NCI-H446 (cell line): ENCODE measurements at places on chromosomes 11 and 22.

- no peak for DNase-seq
These were observed 7.7 kb downstream of the SLC37A2 start for GRCh38 chr11:125070699-125071254.

DNA sequence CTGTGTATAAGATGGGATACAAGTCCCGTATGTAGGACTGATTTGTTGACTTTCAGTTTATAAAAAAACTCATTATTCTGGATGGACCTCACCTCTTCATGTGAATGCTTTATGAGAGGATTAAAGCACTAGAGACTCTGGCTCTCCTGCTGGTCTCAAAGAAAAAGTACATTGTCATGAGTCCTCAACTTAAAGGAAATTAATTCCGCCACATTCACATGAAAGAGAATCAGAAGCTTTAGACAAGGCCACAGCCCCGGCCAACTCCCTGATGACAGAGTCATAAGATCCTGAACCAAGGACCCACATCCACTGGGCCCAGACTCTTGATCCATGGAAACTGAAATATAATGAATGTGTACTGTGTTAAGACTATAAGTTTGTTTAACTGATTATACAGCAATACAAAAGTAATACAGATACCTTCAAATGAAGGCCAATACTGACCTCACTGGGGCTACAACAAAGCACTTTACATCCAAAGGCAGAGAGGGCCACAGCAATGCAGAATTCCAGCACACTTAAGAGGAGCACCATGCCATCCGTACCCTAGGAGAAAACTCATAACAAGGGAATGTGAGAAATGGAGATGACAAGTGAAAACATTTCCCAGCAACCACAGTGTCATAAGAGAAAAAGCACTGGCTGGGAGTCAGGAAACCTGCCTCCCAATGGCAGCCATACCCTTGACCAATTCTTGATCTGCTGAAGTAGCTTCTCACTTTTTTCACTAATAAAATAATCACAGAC is 25.4 kb upstream of the MS4A6A start:
- DNase-seq = no peak

GRCh38 chr11:28228196-28228895 is 120.2 kb downstream of the METTL15 start:
- DNase-seq = no peak

- DNase-seq = no peak
These were observed at the start of gene TEX54 for GRCh38 chr11:62832336-62833234. TEX54 (minus strand) TSS chr11:62832841.

DNA sequence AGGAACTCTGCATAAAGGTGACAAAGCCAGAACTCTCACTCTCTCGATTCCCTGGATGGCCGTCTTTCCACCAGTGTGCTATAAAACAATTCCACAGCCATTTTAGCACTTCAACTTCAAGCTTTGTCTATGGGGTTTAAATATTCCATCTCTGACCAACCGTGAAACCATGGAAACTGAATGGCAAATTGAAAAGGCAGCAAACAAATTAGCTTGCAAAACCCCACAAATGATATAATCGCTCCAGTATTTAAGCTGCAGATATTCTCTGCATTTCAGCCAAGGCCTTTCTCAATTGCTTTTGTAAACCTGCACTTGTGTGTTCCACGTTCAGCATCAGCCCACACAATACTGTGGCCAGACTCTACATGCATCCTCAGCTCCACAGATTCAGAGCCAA is 131.7 kb upstream of the ISX start:
- DNase-seq = no peak
